Stimulated activated CD8-positive, alpha-beta memory T cell treated with anti-CD3 and anti-CD28 coated beads, Interleukin-4, amount 100 ng/mL, for 1 hour (primary cell): ENCODE measurements at places on chromosomes 5 and 9.

DNA sequence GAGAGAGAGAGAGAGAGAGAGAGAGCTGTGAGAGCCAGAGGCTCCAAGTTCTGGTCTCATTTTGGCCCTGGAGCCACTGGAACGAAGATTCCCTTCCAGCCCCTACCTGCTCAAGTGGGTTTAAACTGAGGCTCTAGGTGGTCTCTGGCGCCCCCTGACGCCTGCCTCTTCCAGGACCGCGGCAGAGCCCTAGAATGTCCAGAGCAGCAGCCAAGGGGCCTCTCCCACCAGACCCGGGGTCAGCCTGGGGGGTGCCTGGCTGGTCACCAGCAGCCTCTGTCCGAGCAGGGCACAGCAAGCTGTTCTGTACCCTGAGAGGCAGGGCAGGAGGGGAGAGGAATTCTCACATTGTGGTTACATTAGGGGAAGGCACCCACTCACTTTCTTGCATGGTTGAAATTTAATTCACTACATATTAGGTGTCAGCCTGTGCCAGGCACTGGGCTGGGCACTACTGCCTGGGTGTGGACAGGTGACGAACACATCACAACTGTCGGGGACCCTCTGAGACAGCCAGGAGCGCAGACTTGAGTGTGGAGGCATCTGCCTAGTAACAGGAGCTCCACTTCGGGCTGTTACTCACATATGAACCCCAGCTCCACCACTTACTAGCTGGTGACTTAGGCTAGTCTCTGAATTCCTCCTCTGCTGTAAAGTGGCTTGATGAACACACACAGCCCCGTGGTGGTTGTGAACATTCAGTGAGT lies 44.5 kb downstream of the AMBP start:
- no peak for DNase-seq

DNA sequence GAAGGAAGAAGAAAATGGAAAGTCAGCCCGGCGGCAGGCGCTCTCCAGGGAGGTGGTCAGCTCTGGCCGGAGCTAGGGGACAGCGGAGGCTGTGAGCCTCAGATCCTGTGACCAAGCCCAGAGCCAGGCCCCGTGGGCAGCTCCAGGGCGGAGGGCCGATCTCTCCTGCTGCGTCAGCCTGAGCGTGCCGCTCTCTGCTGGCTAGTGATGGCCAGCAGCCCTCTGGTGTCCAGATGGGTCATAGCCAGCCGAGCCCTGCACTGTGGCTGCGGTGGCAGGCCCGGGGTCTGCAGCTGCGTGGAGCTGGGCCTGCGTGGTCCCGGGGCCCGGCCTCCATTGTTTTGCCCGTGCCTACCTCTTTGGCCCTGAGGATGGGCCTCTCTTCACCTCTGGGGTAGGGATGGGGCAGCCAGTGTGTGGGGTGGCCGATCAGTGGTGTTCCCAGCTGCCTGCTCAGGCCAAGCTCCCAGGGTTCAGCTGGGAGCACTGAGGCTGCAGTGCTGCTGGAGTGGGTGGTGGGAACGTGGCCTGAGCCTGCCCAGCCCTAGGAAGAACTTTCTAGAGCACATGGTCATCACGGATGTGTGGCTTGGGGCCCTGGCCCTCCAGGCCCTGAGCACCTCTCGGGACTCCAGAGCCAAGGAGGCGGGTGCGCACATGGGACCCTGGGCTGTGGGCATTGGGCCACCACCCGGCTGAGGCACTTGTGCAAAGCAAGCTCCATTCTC lies 17.1 kb upstream of the NRARP start:
- DNase-seq, result no peak

DNA sequence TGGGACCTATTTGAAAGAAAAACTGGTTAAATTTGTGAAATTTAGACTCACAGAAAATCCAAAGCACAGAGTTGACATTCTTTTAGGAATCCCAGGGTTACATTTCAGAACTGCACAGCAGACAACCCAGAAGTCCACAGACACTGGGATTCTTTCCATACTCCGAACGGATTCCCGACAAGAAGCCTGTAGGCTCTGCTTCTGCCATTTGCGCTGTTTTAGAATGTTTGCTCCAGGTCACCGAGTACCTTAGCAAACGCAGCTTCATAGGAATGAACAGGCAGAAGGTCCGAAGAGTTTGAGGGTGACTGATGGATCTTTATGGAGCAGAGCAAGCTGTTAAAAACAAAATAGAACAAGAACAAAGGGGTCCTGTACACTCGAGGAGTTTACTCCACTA lies 84.5 kb upstream of the NFIB start:
- no peak for DNase-seq

DNA sequence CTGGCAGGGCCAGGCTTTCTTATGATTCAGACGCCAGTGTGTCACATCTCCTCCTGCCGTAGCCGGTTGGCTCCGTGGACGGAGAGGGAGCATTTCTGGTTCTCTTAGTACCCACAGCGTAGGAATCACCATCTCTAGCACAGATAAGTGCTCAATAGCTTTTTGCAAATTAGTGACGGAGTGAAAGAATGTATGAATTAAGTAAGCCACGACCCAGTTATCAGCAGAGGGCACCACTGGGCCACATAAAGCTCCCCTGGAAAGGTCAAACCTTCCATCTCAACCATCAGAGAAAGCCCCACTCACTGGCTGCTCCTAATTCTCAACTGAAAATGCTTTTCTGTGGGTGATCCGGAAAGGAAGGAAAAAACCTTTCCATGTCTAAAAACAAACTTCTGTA lies 317.0 kb upstream of the ADCY2 start:
- DNase-seq, result no peak

GRCh38 chr5:177495243-177496060 lies 2.0 kb downstream of the PDLIM7 start:
- no peak for DNase-seq

DNA sequence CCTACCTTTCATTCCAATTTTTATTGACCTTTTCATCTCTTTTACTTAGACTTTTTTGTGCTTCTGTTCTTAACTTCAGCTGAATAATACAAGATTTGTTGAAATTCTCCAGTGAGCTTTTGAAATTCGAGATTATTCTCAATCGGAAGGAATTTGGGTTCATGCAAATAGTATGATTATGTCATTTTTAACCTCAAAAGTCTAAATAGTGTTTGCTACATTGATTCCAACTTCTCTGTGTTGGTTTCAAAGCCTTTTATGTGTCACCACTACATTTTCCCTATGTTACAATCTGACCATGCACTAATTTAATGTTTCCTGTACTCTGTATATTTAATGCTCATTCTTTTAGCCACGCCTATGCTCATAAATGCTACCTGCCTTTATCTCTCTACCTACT lies 44.1 kb downstream of the VPS13A start:
- DNase-seq, result no peak

DNA sequence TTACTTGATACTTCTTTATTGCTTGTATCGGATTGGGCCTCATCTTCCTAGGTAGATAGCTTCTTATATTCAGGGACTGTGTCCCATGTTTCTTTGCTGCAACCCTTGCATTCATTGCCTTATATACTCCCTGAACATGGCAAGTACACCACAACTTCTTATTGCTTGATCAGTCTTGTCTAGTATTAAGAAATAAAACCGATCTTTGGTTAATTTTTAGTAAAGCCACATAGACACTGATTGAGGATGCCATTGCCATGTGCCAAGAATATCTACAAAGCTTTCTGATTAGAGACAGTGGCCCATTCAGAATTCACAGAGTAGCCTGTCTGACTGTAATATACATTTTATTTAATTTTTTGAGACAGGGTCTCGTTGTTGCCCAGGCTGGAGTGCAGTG lies 34.7 kb upstream of the ANKRD55 start:
- DNase-seq, result no peak

DNA sequence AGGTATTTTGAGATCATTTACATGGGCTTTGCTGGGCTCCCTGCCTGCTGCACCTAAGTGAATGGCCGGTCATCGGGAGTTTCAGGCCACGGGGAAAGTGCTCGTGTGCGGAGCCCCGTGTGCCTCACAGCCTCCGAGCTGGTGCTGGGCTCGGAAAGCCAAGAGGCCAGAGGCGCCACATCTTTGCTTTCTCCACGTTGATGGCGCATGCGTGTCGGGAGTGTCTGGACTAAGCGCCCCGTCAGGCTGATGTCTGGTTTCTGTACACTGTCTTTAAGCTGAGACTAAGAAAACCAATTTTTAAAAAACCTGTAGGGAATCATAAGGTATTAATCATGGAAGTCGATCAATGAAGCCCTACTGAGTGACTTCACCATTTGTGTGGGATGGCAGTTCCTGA lies 69.1 kb downstream of the OTULIN start:
- no peak for DNase-seq

- DNase-seq, result no peak
Measured at GRCh38 chr5:61737301-61737963, 405.4 kb downstream of the ZSWIM6 start.

- no peak for DNase-seq
Measured at GRCh38 chr9:28782630-28783029, 1209.3 kb upstream of the C9orf72 start.
